ENCODE measurements at places on chromosomes 4 and X.

DNA sequence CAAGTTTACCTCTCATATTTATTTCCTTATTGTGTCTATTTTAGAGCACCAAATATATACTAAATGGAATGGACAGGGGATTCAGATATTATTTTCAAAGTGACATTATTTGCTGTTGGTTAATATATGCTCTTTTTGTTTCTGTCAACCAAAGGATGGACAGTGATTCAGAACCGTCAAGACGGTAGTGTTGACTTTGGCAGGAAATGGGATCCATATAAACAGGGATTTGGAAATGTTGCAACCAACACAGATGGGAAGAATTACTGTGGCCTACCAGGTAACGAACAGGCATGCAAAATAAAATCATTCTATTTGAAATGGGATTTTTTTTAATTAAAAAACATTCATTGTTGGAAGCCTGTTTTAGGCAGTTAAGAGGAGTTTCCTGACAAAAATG is 6.2 kb downstream of the FGB start:
- no peak for DNase-seq

DNA sequence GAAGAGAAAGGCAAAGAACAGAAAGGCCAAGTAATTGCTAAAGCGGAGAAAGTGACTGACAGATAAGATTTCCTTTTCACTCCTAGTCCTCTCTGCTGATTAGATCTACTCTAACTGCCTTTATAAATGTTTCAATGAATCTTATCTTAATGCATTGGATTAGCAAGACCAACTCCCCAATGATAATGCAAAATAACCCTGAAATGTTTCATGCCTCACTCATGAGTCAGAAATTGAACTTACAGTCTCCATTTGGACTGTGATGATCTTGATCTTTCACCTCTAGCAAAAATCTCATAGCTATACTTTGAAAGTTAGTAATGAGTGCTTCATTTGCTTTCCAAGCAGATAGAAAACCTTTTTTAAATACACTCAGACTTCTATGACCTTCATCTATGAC is 26.5 kb downstream of the SLC10A7 start:
- no peak for DNase-seq

DNA sequence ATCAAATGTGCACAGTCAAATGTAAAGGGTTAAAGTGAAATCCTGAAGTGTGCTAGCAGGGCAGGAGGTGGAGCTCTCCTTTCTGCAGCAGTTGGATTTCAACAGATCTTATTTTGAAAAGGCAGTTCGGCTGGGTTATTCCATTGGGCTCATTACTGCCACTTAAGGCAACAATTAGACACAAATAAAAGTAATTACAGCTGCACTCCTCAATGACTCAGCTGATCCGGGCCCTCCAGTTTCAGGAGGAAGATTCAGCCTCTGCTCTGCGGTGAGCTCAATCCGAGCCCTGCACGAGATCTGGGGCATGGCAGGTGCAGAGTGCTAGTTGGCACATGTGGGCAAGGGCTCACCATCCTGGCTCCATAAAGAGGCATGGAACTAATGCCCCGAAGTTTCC is 85.4 kb downstream of the PHKA2 start:
- DNase-seq, result no peak

DNA sequence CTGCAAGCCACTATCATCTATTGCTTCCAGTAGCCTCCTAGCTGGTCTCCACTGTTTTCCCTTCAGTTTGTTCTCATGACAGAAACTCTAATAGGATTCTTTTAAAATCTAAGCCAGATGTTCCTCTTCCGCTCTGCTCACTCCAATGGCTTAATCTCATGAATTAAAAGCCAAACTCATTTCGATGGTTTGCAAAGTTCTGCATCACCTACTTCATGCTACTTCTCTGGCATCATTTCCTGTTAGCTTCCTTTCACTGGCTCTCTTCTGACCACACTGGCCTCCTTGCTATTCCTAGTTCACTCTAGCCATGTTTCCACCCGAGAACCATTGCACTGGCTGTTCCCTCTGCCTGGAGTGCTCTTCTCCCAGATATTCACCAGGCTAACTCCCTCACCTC is 102.0 kb upstream of the LSM6 start:
- no peak for DNase-seq

GRCh38 chrX:72026341-72027023 is 105.2 kb downstream of the RTL5 start:
- no peak for DNase-seq

- DNase-seq, result no peak
These were observed 225.2 kb upstream of the PGRMC2 start for GRCh38 chr4:128512767-128513322.

Measured in NCI-H187 treated with DMSO at 0.1 percent for 48 hours (cell line).